Caco-2 (cell line): ENCODE measurements at places on chromosomes 5 and 9. TPM values are rescaled to one million over a fixed set of nuclear protein-coding genes. Genes with fewer than 3 reads are reported as not detected.

GRCh38 chr5:43400082-43400481 lies 12.1 kb downstream of the CCL28 start:
- DNase-seq: no peak

GRCh38 chr9:134234001-134234660 lies 69.8 kb upstream of the RNU6ATAC start:
- DNase-seq: no peak

DNA sequence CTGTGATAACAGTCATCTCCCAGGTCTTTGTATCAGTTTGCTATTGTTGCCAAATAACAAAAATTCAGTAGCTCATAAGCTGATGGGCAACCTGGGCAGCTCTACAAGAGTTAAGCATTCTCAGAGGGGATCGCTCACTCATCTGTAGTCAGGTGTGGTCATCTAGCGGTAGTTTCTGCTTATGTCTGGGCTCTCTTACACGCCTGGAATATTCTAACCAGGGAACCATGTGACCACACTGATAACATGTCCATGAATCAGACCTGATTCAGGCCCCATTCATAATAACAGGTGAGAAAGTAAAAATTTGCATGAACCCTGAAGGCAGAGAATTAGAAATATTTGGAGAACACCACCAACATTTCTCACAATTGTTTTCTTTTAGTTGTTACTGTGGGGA lies 576.1 kb downstream of the SLCO4C1 start:
- no peak for DNase-seq

Gene NR2F1
- total RNA-seq: 0.70 and 1.2 TPM in 2 replicates

- peak; percentile 81 for DNase-seq
Measured at GRCh38 chr9:86126998-86127972, 27.9 kb upstream of the GOLM1 start.

- peak; percentile 70 for DNase-seq
Measured at GRCh38 chr9:109469646-109470358, 28.3 kb downstream of the PTPN3 start.

DNA sequence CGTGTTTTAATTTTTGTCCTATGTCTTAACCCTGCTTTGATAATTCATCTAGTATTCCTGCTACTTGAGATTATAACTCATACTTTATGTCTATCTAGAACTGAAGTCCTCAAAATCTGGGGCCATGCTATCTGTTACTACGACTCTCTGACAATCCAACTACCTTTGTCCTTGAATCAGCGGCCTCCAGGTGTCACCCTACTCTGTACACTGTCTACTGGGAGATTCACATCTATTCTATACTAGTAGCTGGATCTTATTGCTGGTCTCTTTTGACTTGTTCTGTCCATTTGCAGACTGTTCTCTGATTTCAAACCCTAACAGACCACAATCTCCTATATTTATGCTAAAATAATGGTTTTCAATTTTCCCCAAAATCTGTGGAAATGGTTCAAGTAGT lies 225.5 kb upstream of the ELAVL2 start:
- no peak for DNase-seq

Gene TOR2A
- total RNA-seq: 12.9 and 14.2 TPM in 2 replicates

DNA sequence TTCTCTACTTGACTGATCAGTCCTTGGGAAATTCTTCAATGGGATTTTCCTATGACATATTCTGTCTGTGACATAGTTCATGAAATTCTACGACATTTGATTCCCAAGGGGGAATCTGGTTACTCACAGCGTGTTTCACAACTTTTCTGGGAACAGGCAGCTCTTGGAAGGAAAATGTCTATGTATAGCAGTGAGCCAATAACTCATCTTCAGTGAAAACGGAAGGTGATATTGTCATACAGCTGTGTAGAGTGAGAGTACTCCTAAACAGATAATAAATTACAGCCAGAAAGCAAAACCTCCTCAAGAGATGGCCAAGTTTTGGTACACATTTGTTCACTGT lies 91.4 kb downstream of the C9orf152 start:
- DNase-seq: no peak

GRCh38 chr5:179238628-179238970 lies 106.7 kb downstream of the ADAMTS2 start:
- no peak for DNase-seq

Gene ADAMTS2
- total RNA-seq: 0.05 and 0.23 TPM in 2 replicates

DNA sequence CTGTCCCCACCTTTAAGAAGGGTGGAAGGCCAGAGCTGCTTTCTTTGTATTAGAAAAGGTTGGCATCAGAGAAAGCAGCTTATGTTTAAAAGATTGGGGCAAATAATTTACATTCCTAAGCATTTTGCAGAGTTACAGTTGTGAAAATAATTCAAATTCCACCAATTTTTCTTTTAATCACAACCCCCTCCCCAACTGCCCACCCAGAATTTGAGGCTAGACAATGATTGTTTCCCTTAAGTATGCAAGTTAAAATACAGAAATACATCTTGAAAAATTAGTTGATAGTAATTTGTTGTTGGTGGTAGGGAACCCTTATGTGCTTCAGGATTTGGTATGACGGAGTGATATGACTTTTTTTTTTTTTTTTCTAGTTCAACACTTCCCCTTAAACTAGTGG lies 133.0 kb downstream of the ZSWIM6 start:
- no peak for DNase-seq

DNA sequence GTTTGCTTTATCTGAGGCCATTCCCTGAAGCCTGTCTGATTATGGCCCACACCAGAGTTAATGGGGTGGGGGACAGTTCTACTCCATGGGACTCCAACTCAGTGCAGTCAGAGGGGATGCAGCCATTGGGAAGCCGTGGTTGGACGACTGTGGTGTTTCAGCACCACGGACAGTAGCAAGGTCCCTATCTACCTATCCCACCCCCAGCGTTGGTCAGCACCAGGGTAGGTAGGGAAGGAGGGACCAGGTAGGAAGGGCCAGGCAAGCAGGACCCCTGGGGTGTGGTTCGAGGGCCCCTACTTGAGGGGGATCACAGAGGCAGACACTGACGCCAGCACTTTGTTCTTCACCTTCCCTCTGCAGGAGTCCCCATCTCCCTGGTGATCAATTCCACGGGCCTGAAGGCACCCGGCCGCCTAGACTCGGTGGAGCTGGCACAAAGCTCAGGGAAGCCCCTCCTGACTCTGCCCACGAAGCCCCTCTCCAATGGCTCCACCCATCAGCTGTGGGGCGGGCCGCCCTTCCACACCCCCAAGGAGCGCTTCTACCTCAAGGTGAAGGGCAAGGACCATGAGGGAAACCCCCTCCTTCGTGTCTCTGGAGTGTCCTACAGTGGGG lies 33.2 kb downstream of the HMCN2 start:
- peak; percentile 56 for DNase-seq

- DNase-seq: no peak
Measured at GRCh38 chr5:40547557-40547956, 132.2 kb upstream of the PTGER4 start.

DNA sequence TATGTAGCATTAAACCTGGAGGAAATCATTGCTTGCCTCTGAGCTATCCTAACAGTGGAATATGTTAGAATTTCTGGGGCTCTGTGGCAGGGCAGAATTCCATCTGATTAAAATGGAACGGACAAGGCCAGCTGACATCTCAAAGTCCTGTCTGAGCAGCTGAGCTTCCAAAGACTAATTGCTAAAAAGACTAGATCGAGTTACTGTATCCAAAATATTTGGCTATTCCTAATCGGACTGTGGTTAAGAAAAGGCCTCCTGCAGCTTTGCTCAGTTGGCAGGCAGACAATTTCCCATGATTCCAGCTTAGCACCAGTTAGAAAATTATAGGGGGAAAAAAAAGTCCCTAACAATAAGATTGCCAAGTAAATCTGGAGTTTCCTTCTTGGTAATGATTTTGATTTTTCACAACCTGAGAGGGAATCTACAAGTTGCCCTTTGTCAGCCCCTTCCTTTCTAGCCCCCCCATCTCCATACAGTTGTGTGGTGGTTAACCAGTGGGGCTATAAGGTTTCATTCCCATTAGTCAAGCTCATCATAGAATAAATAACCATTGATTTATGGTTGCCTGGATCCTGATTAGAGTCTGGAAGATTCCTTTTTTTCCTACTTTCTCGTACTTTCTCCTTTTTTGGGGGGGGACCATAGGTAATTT lies 26.4 kb downstream of the PTGR1 start:
- DNase-seq: no peak

Gene AIF1L
- 20.8 and 23.3 TPM in 2 replicates for total RNA-seq

DNA sequence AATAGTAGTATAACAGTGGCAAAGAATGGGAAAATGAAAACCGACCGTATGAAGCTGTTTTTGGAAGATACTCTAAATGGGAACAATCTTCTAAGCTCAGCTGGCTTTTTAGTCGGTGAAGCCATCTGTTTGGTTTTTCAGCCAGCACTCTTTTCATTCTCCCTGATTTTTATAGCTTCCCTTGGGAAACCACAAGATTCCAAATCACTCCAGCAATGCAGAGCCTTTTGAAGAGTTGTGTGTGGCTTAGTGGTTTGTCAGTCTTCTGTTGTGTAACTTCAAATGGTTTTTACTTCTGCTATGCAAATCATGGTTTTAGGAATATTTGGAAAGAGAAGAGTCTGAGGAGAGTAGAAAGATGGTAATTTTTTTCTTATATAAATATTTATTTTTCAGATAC lies 180.7 kb downstream of the KDM4C start:
- no peak for DNase-seq

DNA sequence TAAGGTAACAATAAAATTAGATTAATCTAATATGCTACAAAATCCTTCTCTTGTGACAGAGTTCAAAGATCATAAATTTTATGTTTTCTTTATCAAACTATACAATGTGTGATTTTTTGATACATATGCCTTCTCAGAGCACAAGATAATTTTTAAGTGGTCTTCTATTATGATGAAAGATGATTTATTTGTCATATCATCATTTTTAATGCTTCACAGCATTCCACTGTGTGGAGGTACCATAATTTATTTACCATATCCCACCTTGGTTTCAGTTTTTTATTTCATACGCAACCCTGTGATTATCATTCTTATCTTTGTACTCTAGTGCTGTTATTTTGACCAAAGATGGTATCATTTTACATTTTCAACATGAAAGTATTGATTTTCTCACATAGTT lies 41.7 kb downstream of the POLK start:
- DNase-seq: no peak

DNA sequence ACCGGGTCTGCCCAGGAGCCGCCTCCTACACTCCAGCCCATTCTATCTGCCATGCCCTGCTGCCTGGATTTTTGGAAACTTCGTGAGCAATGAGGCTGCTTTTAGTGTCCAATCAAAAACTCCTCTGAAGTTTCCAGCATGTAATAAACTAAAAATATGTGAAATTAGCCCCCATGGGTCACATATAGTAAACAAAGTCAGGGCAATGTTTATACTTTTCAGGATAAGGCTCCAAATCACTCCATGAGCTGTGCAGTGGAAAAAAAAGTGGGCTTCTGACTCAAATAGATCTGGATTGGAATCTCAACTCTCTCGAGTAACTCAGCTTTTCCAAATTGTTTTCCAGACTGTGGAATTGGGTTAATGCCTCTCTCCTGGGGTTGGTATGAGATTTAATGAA lies 68.2 kb downstream of the PIK3R1 start:
- no peak for DNase-seq

- peak; percentile 69 for DNase-seq
Measured at GRCh38 chr9:89664896-89665329, 60.1 kb downstream of the GADD45G start.

DNA sequence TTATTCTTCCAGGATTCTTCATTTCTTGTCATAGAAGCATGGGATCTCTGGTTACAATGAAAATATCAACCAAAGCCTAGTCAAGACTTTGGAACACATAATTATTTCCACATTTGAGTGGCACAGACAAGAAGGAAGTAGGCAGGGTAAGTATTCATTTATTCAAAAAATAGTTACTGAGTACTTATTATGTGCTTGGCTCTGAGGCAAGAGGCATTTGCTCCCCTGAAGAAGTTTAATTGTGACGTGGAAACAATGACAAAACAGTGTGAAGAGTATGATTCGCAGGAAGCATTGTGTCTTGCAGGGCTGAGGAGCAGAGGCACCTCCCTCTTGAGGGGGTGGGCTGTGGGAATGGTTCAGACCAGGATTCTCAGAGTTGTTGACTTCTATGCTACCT lies 45.0 kb upstream of the TNFSF15 start:
- DNase-seq: no peak

DNA sequence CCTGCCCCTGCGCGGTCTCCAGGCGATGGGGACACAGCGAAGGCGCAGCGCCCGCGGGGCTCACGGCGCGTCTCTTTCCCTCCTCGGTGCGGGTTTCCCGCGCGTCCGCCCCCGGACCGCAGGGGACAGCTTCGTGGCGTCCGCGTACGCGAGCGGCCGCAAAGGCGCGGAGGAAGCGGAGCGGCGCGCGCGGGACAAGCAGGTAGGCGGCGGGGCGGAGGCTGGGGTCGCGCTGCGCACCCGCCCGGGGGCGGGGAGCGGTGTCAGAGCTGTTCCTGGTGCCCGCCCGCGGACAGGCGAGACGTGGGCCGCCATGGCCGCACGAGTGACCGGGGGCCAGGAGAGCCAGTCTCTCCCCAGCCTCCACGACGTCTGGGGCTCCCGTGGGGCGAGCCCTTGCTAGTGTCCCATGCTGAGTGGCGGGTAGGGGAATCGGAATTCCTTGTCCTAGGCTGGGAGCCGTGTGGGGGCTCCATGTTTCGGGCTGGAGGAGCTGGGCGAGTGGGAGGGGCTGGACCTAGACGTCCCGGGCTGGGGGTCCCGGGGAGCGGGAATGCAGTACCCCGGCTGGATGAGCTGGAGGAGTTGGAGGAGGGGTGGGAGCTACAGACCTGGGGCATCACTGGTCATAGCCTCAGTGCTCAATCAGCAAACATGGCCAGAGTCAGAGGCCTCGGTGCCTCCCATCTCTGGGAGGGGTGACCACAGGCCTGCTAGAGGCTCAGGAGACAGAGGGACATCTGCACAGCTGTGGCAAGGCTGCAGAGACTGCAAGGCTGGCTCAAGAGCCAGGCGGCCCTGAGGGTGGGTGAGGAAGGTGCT lies 968 bp downstream of the NKD2 start:
- DNase-seq: peak; percentile 9

Gene DIPK1B
- 40.4 and 40.6 TPM in 2 replicates for total RNA-seq

DNA sequence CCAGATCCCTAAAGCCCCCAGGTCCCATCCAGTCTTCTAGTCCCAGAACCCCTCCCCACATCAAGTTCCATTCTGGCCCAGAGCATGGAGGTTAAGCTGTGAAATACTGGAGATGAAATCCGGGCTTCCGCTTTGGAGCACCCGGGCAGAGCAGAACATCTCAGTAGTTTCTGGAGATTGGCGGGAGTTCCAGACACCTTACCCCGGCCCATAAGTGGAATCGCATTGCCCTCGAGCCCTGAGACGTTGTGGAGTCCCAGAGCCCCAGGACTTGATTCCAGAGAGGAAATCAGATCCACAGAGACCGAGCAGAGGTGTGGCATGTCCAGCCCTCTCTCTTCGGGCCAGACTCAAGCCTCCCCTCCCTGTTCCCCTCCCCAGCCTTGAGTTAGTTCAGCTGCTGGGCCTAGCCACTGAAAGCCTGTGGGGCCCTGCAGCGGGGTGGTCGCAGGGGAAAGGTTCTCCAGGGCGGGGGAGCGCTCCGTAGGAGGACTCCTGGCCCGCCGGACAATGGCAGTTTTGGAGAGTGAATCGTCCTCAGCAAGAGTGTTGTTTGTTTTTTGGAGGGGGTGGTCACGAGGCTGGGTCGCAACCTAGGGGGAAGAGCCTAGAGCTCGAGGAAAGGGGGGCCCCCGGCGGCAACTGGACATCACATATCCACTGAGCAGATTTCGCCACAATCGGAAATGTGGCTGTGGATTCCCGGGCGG lies 1.0 kb upstream of the PAX5 start:
- DNase-seq: no peak
